ENCODE measurements at places on chromosomes 1 and 21.

GRCh38 chr1:181763736-181764135 is 280.4 kb downstream of the CACNA1E start:
- DNase-seq: no peak

DNA sequence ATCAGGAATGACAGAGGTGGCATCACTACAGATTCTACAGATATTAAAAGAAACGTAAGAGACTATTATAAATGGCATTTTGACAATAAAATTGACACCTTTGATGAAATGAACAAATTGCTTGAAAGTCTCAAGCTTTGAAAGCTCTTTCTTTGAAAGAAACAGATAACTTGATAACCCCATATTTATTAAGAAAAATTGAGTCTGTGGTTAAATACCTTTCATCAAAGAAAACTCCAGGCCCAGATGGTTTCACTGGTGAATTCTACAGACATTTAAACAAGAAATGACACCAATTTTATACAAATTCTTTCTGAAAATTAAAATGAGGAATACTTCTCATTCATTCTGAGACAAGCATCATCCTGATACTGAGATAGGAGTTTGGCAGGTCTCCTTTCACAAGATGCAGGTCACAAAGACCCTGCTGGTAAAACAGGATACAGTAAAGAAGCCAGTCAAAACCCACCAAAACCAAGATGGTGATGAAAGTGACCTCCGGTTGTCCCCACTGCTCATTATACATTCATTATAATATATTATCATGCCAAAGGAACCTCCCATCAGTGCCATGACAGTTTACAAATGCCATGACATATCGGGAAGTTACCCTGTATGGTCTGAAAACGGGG is 210.9 kb downstream of the AKT3 start:
- DNase-seq: no peak

- DNase-seq: no peak
These were observed 77.1 kb upstream of the ACTL8 start for GRCh38 chr1:17678011-17678410.

DNA sequence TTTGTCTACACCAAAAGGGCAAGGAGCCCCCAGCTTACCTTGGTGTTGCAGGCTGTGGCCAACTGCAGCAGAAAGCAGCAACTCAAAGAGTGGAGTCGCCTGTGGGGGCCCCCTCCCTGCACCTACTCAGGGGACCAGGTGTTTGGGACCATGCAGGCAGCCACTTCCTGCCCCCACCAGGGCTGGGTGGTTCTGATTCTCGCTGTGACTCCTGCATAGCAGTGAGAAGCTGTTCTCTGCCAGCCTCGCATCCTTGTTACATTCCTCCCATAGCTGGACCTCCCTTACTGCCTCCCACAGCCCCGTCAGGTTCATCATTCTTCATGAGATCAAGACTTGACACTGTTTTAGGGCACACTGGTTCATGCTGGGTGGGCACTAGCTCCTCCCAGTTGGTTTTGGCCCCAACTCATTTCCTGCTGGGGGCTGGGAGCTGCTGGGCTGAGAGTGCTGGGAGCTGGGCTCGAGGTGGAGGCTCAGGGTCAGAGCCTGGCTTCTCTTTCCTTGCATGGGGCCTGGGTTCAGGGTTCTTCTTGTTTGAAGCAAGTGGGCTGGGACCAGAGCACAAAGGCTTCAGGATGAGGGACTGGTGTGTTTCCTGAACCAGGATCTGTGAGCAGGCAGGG is 146.9 kb upstream of the C1orf174 start:
- no peak for DNase-seq

- no peak for DNase-seq
These were observed 71.4 kb downstream of the CDC7 start for GRCh38 chr1:91572044-91572443.

DNA sequence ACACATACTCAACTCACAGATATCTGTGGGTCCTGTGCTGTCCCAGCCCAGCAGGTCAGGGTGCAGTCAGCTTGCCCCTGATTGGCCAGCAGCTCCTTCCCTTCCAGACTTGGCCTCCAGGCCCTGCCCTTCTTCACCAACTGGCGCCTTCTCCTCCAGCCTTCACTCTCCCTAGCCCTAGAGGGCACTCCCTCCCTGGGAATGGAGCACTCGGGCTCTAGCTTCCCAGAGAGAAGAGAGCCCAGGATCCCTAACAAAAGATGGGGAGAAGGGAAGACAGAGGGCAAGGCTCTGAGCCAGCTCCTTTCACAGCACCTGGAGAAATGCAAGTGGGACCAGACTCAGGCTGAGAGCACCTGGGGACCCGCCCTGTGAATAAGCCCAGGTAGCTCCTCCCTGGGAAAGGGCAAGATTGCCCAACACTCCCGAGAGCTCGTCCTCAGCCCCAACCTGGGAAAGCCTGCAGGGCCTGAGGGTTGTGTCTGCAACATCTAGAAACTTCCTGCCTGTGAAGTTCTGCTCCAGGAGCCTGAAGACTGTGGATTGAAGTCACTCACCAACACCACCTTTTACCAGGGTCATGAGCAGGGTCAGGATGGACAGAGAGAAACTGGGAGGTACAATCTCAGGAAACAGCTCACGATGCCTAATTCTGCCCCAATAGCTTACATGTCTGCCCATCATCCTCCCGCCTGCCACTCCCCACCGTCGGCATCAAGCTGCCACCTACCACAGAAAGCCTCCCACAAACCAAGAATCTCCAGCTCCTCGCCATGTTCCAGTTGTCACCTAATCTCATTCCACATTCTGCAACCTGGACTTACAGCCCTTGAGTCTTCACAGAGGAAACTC is at the start of gene PGLYRP4:
Gene PGLYRP4, minus strand, starts transcription at position 331 of the 852 bp plus-strand sequence. CDS start 909 bp downstream, outside the sequence.
- DNase-seq: no peak

All from adipocyte (in vitro differentiated cells).